ENCODE measurements at places on chromosomes 2 and 18. TPM values are rescaled to one million over a fixed set of nuclear protein-coding genes. Genes with fewer than 3 reads are reported as not detected.

GRCh38 chr18:65287652-65288051 is 463.2 kb upstream of the CDH7 start:
- no peak for DNase-seq

GRCh38 chr2:166634706-166635105 is 140.7 kb upstream of the SCN7A start:
- DNase-seq = no peak

GRCh38 chr2:221050020-221050795 is 521.9 kb downstream of the EPHA4 start:
- DNase-seq = no peak

The HOXD13 gene
- total RNA-seq = 4.9 TPM

Measured in uterus (tissue), 4 donors.